ENCODE measurements at places on chromosomes 6 and 20.

- peak; percentile 32 for DNase-seq
These were observed 2.5 kb downstream of the WTAP start for GRCh38 chr6:159729598-159730331.

DNA sequence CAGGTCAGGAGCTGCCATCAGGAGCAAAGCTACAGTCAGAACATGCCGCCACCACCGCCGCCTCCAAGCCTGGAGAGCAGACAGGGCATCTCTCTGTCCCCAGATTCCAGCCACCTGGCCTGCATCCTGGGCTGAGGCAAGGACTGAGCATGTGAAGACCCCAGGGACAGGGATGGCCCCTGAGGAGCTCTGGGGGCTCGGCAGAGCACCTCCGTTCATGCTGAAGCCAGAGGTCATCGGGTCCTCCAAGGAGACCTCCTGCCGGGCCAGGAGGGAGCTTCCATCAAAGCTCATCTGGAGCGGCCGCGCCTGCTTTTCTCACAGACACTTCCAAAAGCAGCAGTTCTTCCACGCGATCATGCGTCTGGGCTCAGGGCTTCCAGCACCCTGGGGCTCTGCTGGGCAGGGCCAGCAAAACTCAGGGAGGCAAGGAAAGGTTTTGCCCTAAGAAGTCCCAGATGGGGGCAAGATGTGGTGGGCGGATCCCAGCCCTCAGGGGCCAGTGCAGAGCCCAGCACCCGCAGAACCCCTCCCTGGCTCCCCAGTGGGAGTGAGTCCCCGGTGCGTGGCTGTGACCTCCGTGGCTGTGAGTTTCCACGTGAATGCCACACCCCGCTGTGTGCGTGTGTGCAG is 138.4 kb downstream of the TAF4 start:
- DNase-seq: no peak

DNA sequence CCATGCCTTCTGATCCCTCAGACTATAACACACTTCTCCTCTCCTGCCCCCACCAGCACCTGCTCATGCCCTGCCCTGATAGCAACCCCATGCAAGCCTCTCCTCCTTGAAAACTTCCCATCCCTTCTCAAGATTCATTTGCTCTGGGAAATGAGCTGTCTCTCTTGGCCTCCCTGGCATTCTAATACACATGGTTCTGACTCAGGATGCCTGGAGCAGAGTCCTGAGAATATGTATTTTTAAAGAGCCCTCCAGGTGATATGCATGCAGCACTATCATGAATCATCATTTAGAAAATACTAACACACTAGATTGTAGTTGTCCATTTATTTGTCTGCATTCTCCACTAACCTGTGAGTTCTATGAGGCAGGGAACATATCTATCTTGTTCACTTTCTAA is 26.6 kb downstream of the HDGFL1 start:
- DNase-seq: peak; percentile 27

DNA sequence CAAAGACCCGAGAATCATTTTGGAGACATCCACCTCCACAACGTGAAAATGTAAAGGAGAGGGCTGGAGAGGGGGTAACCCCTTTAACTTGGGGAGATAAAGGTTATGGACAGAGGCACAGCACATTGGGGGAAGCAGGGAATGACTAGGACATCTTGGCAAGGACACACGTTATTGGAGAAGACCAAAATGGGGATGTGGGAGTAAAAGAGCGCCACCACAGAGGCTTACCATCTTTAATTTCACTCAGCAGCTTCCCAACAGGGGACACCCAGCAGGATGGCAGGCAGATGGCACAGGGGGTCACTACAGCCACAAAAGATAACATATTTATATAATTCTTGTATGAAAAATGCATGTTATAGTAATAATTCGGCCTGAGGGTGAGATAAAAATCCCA is 9.8 kb downstream of the C6orf52 start:
- DNase-seq: no peak

- DNase-seq: no peak
These were observed 434.2 kb downstream of the BCKDHB start for GRCh38 chr6:80540700-80541099.

- peak; percentile 83 for DNase-seq
These were observed 61.6 kb upstream of the SNX9 start for GRCh38 chr6:157761331-157761921.

GRCh38 chr6:169832247-169832948 is 81.0 kb downstream of the ERMARD start:
- DNase-seq: peak; percentile 53

DNA sequence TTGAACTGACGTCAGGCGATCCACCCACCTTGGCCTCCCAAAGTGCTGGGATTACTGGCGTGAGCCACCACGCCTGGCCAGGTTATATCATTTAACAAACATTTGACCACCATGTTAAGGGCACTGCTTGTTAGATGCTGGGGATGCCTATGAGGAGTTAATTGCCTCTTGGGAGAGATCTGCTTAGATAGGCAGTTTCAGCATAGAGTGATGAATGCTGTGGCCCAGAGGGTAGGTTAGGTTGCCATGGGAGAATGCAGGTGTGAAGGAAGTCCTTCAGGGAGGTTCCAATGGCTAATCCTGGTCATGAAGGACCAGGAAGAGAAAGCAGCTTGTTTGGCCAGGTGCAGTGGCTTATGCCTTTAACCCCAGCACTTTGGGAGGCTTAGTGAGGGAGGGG is 17.0 kb downstream of the PHF20 start:
- DNase-seq: no peak

- DNase-seq: no peak
These were observed 92.0 kb downstream of the PSMB1 start for GRCh38 chr6:170461111-170461510.

DNA sequence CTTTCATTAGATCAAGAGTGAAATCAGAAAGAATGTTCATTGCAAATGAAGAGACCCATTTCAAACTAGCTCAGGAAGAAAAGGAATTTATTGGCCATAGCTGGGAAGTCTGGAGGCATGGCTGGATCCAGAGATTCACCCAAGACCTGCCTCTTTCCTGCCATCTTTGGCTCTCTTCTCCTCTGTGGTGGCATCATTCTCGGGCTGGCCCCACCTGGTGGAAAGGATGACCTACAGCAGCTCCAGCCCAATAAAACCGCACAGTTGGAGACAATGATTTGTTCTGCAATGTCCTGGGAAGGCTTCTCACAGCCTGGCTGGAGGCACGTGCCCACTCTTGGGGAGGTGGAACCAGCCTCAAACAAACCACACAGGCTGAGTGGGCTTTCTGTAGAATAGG is 18.1 kb upstream of the FERMT1 start:
- DNase-seq: no peak

DNA sequence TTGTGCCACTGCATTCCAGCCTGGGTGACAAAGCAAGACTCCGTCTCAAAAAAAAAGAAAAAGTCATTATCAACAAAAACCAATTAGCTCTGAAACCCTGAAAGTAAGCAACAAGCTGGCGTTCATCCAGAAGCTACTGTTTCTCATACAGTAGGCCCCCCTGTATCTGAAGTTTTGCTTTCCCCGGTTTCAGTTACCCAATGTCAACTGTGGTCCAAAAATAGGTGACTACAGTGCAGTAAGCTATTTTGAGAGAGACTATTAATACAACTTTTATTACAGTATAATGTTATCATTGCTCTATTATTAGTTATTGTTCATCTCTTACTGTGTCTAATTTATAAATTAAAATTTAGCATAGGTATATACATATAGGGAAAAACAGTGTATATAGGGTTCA is 135.1 kb downstream of the KIF16B start:
- no peak for DNase-seq

DNA sequence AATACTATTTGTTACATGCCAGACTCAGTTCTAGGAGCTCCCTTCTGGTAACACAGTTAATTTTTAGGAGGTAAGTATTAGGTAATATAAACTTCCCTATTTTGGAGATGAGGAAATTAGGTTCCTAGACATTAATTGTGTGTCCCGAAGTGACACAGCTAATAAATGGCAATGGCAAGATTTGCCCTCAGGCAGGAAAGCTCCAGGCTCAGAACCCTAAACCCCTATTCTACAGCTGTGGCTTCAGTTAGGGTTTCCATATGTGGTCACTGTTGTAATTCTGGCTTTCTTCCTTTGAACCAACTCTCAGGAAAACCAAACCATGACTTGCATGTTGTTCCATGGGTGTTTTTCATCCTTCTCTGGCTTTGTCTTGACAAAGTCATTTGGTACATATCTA is 188.2 kb downstream of the PLCB1 start:
- DNase-seq: no peak

DNA sequence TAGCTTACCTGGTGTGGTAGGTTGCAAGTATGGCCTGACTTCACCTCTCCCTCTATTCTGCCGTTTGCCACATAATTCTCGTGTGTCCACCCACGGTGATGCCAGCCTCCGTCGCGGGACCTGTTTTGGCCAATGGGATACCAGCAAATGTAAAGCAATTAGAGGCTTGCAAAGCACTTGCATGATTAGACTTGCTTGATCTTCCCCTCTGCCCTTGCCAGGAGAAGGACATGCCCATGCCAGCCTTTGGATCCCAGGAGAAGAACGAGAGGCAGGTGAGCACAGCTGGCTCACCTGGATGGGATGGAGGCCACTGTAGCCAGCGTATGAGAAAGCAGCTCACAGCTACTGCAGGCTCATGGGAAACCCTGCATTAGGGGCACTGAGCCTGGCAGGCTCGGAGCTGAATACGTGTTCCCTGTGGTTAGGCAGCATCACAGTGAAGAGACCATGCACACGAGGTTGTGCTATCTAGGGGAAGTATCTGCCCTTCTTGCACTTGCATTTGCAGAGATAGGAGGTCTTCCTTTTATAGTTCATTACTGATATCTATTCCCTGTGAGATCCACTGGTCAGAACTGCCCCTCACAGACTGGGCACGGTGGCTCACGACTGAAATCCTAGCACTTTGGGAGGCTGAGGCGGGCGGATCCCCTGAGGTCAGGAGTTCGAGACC is 62.4 kb downstream of the TMEM242 start:
- DNase-seq: no peak

GRCh38 chr6:170584954-170585498 is 589 bp upstream of the PDCD2 start:
- DNase-seq: peak; percentile 2

GRCh38 chr6:157631412-157631811 is 191.6 kb upstream of the SNX9 start:
- no peak for DNase-seq

- peak; percentile 61 for DNase-seq
These were observed 113.9 kb upstream of the PRSS16 start for GRCh38 chr6:27133281-27134227.

Data from renal cortical epithelial cell (primary cell).